ENCODE measurements at places on chromosomes 11 and 22.

GRCh38 chr11:16749666-16750065 is 11.2 kb downstream of the C11orf58 start:
- DNase-seq: no peak

DNA sequence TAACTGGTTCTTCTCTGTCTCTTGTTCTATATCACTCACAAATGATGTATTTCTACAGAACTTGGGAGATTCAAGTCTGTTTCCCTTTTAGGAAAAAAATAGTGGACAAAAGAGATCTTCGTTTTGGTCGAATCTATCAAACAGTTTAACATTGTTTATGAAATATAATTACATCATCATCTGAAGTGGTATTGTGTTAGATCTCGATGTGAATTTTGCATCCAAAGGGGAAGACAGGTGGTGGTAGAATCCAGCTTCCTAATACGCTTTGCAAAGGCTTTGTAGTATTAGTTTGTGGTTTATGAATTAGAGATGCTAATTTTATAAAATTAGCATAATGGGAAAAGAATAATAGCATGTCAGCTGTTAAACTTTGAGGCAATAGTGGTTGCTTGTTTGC is 3.4 kb downstream of the SIK2 start:
- DNase-seq: no peak

GRCh38 chr11:79546351-79546750 is 105.5 kb upstream of the TENM4 start:
- DNase-seq: no peak

GRCh38 chr11:45278714-45279113 is 7.4 kb downstream of the SYT13 start:
- no peak for DNase-seq

- DNase-seq: no peak
Observed at GRCh38 chr11:115896084-115896483, 391.9 kb upstream of the CADM1 start.

DNA sequence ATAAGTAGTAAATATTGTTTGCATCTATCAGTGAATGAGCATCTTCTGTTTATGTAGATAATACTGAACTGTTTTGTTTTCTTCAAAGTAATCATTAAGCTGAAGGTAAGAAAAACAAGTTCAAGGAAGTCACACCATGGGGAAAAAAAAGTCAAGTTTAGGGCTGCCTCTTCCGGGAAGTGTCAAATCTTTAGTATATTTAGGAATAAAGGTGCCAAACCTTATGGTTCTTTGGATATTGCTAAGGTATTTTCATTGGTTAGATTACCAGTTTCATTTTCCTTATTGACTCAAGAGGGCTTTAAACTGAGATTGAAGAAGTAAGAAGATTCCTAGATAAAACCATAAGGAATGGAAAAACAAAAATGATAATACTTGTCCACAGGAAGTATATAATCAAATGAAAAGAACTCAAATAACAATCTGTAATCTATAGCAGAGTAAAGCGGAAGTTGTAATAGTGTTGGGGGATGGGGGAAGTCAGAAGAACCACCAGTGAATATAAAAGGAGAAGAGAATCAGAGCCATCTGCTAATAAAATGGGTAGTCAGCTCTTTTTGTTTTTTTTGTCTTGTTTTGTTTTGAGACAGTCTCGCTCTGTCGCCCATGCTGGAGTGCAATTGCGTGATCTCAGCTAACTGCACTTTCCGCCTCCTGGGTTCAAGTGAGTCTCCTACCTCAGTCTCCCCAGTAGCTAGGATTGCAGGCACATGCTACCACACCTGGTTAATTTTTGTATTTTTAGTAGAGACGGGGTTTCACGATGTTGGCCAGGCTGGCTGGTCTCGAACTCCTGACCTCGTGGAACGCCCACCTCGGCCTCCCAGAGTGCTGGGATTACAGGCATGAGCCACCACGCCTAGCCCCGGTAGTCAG is 2.3 kb downstream of the ATM start:
- DNase-seq: peak; percentile 71

DNA sequence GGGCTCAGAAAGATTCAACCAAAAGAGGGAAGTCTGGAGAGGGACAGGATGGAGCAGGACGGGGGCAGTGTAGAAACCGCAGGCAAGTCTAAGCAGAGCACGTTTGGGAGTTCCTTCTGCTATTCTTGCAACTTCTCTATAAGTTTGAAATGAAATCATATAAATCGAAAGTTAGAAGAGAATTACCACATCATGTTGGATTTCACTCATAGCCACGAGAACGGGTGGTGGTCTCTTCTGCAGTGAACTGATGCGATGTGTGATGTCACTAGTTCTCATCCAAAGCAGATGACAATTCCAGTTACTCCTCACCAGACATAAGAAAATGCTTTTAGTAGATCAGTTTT is 36.0 kb downstream of the KCNQ1 start:
- DNase-seq: no peak

GRCh38 chr22:17237038-17237668 is 17.9 kb upstream of the ADA2 start:
- DNase-seq: no peak

GRCh38 chr22:49048591-49048990 is 779.1 kb downstream of the BRD1 start:
- DNase-seq: no peak

DNA sequence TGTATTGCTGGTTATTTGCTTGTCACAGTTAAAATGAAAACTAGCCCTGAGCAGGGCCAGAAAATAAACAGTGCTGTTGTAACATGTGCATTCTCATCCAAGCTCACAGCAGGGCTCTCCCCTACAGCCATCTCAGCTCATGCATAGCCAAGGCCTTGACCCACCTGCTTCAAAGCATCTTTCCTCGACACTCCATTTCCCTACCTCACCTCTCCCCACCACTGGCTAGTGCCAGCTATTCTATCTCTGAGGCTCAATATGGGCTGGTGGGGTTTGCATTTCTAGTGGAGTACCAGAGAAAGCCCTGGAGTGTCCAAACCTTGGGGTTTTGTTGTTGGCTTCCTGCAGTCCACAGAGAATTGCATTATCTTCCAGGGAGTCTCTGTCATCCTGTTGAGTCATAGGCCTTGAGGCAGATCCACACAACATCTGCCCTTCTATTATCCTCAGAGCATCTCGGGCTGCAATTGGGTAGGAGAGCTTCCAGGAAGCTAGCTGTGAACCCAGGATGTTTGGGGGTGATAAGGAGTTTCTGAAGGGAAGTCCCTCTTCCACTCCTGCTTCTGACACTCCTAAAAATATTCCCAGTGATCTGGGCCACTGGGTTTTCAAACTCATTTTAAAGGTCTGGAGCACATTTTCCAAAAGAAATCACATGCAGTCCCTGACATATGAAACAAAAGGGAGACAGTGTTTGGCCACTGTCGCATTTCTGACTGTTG is 36.1 kb upstream of the AMOTL1 start:
- DNase-seq: no peak

DNA sequence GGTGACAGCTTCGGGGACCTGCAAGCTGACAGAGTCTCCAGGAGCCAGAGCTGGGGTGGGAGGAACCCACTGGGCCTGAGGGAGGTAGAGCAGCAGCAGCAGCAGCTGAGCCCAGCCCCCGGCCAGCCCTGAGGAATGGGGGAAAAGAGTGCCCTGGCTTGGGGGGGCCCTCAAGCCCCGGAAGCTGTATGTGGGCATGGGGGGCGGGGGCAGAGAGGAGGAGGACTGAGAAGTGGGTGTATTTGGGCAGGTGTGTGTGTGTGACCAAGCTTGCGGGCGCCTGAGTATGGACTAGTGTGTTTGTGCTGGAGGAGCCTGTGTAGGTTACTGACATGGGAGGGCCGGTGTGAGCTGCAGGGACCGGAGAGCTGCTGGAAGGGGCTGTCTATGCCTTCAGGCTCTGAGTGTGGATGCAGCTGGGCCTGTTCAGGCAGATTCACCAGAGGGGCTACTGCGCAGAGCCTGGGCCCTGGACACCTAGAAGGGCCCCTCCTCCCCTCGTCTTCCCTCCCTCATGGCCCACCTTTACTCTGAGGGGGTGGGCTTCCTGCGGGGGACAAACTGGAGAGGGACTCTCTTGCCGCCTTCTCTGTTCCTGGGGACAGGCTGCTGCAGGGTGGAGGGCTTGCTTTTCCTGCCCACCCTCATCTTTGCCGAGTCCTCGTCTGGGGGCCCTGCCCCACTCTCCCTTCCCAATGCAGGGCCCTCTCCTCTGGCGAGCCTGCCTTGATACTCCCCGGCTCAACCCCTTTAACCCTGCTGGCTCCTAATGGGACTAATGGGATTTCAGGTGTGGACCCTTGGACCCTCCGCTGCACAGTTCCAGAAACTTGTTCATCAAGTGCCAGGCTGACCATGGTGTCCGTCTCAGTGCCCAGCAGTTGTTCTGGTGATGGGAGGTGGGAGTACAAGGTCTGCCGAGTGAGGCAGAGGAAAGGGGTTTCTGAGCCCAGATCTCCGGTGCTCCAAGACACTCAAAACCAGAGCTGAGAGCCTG is 28.2 kb downstream of the ST3GAL4 start:
- DNase-seq: peak; percentile 66

DNA sequence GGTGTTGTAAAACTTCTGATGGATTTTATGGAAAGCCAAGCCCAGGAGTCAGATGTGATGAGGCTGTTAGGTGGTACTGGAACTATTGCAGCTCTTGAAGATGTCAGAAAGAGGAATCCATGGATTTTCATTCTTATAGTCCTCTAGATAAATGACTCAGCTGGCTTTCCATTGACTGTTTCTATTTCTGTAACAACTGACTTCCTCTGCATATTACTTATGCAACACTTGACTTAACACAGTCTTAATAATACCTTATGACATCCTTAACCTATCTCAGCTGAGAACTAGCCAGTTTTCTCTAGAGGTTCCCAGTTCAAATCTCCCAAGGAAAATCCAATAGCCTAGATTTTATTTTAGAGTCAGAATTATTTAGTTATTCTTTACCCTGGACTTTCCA is 263.8 kb downstream of the LUZP2 start:
- DNase-seq: no peak

- DNase-seq: peak; percentile 66
Observed at GRCh38 chr22:36197065-36197440, 4.6 kb downstream of the APOL4 start.

- DNase-seq: no peak
Observed at GRCh38 chr11:110338684-110339083, 42.3 kb upstream of the RDX start.

- DNase-seq: no peak
Observed at GRCh38 chr22:36926721-36927435, 13.4 kb downstream of the CSF2RB start.

All from aorta (tissue), 5 donors.